ENCODE measurements at places on chromosomes 5 and 9. TPM values are rescaled to one million over a fixed set of nuclear protein-coding genes. Genes with fewer than 3 reads are reported as not detected.

DNA sequence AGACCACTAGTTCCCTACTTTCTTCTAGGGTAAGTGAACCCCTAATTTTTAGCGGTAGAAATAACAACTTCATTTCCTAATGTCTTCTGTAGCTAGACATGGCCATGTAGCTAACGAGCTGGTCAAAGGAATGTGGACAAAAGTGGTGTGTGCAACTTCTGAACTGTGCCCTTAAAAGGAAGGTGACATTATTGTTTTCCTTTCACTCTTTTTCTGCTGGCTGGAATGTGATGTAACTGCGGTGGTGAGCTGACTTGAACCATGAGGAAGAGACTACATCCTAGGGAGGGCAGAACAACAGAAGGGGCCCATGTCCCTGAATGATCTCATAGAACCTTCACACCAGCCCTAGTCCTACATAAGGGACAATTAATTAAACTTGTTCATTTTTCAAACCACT lies 1.3 kb upstream of the SNX2 start:
- DNase-seq, result peak; percentile 14

DNA sequence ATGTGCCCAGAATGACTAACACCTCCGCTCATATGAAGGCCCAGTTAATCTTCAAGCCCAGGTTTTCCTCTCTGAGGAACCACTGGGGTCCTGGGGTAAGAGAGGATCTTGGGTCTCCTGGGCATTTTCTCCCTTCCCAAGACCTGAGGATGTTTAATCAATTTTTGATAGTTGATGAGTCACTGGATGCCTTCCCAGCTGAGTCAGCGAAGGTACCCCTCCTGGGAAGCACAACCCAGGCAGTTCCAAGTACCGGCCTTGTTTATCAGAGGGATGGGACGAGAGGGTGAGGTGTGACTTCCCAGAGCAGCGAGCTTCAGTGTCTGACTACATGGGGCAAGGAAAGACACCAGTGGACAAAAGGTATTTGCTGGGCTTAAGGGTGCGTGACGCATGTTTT lies 119.6 kb upstream of the IL12B start:
- DNase-seq, result no peak

DNA sequence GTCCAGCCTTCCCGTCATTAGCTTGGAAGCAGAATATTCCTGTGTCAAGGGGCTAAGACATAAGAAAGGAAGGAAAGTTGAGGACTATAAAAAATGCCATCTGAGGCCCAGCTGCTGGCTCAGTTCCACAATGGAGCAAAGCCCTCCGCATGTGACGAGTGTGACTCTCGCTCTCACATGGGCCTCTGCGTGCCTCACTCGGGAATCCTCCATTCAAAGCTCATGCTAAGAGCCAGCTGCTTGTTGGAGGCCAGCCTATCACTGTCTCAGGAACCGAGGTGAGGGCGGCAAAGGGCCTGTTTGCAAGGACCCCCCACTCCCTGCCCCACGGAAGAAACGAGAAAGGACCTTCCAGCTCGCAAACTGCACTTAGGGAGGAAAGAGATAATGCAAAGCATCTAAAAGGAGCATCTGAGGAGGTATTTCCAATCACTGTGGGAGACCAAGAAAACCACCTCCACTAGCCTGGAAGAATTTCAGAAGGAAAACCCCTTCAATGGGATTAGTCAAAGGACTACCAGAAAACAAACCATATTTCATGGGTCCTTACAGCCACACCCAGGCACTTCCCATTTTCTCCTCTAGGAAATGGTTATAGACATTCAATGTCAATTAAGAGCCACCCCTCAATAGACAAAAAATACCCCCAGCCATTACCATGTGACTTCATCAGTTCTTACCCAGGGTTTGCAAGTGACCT lies 95.3 kb downstream of the PRRT1B start:
- peak; percentile 77 for DNase-seq

ADAMTS12 gene
- total RNA-seq, result 1.2 TPM

GRCh38 chr5:29796013-29796412 lies 1397.5 kb upstream of the CDH6 start:
- DNase-seq, result no peak

RLN2 gene
- 0.38 TPM for total RNA-seq

DNA sequence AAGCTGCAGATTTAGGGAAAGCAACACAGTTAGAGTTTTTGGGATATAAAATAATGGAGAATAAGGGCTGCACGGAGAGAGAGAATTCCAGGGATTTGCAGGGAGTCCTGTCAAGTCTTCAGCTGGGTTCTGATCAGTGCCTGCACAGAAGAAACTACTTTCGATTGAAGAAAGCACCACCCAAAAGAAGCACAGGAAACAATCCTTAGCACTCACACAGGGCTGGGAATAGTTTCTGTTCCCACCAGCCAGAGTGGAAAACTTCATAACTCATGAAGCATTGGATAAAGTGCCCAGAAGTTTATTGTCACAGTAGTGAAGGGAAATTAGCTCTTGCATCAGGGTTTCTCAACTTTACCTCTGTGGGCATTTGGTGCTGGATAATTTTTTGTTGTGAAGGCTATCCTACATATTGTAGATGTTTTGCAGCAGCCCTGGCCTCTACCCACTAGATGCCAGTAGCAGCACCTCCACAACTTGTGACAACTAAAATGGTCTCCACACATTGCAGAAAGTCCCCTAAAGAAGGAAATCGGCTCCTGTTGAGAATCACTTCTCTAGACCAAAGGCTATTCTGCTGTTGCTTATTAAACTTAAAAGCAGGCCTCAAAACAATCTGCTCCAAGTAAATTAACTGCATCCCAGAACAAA lies 71.0 kb upstream of the FAM120A start:
- DNase-seq, result no peak

DNA sequence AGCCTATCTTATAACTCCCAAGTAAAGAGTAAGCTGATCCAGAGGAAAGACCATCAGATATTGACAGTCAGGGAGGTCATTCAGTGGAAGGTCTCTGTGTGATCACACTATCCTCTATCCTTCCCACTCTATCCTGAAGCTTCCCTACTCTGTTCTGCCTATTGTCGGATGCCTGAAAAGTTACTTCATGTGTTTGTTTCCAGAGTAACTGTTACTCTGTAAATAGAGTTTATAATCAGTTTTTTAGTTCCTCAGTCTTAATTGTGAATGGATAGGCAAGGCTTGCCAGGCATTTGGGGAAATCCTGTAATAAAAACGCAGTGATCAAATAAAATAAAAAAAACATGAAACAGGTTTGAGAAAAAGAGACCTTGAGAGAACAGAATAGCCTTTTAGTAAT lies 79.8 kb downstream of the XRCC4 start:
- no peak for DNase-seq

POU5F2 gene
- 0.51 TPM for total RNA-seq

- no peak for DNase-seq
These were observed 191.5 kb downstream of the TTLL11 start for GRCh38 chr9:121901616-121902015.

ZSWIM6 gene
- 8.3 TPM for total RNA-seq

GRCh38 chr5:32223972-32224609 lies 50.0 kb upstream of the GOLPH3 start:
- DNase-seq, result peak; percentile 17

- DNase-seq, result no peak
These were observed 58.3 kb downstream of the UHRF2 start for GRCh38 chr9:6471231-6471850.

ZFP2 gene
- total RNA-seq, result 0.39 TPM

DNA sequence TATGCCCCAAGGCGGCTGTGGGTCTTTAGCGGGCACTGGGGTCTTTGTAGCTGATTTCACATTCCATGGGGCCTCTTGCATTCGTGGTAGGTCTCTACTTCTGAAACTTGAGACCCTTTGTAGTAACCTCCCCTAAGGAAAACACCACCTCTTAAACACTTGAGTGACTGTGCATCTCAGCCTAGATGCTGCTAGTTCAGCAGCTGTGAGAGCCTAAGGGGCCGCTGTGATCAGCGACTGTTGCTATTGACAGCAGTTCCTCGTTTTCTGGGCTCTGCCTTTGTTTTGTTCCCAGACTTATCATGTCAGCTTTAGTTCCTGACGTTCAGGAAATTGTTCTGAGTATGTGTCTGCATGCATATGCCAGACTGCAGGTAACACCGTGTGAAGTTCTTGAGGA lies 171.2 kb downstream of the HSPA4 start:
- DNase-seq, result peak; percentile 83

- no peak for DNase-seq
These were observed 126.0 kb upstream of the BOD1 start for GRCh38 chr5:173742432-173742816.

DNA sequence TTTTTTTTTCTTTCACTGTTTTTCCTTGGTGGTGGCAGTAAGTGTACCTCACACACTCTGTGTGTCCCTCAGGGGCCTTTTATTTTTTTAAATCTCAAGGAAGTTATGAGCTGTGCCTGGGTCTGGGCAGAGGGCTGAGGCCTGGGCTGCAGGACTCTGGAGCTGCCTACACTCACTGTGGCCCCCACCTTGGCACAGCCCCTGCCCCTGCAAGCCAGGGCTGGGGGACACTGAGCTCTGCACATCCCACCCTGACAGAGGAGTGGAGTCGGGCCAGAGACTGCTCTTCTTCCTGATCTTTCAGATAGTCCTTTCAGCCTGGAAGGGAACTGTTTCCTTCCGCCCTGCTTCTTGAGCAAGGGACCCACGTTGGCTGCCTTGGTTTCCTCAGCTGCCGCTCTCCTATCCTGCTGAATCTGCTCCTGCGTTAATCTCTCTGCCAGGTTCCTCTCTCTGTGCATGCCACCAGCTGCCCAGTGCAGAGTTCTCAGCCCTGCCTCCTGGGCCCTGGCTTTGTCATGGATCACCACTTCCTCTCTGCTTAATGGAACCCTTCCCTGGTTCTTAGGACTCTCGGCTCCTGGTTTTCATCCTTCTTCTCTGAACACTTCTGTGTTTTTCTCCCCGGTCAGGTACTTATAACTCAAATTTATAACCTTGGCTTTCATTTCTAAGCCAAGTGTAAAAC lies 502.3 kb downstream of the DIRAS2 start:
- DNase-seq, result no peak

GRCh38 chr9:130843049-130843908 lies 8.2 kb downstream of the ABL1 start:
- DNase-seq, result no peak

GRCh38 chr5:34061993-34062392 lies 19.0 kb upstream of the C1QTNF3 start:
- no peak for DNase-seq

GRCh38 chr5:5149154-5149553 lies 9.0 kb downstream of the ADAMTS16 start:
- DNase-seq, result no peak

DNA sequence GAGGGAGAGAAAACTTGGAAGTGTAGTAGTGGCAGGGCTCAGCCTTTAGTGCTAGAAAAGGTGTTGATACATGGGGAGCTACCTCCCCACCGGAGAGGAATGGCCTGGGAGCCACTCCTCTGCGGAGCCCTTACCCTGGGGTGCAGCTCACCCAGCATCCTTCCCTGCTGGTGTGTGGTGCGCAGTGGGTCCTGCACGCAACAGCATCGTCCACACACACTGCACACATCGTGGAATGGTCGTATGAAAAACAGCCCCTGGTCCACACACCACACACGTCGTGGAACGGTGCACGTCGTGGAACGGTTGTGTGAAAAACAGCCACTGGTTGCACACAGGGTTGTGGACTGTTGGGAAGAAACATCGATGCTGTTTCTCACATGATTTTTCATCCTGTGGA lies 16.1 kb upstream of the AHRR start:
- DNase-seq, result no peak

GPR21 gene
- 0.39 TPM for total RNA-seq

GRCh38 chr9:70525519-70525918 lies 111.1 kb upstream of the KLF9 start:
- peak; percentile 53 for DNase-seq

DNA sequence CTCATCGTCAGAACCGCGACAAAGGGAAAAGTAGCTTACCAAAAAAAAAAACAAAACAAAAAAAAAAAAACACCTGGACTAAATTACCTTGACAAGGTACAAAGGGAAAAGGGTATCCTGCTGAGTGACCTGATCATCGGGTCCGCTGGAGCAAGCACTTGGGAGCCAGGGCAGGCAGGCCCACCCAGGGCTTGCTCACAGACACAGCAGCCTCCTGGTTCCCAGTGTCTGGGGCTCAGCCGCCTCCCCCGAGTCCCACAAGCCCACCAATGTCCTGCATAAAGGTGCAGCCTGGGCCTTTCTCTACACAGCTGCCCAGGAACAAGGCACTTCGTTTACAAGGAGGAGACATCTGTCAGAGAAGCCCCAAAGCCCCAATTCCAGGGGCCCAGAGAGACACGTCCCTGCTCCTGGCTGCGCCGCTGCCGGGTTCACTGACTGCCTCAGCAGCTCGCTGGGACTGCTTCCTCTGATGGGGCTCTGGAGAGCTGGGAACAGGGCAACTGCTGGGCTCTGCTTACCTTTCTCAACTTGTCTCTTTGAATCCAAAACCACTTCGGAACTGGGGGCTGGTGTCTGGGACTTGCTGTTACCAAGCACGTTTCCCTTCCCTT lies 63.4 kb downstream of the GOLM1 start:
- no peak for DNase-seq

GRCh38 chr5:61625681-61626621 lies 293.9 kb downstream of the ZSWIM6 start:
- DNase-seq, result peak; percentile 20
